Stimulated activated CD4-positive, alpha-beta T cell treated with anti-CD3 and anti-CD28 coated beads, TNF-alpha, amount 100 ng/mL, for 1 hour (primary cell): ENCODE measurements at places on chromosomes 11 and 22.

GRCh38 chr11:10931761-10932670, 74.2 kb upstream of the ZBED5 start:
- DNase-seq: no peak

DNA sequence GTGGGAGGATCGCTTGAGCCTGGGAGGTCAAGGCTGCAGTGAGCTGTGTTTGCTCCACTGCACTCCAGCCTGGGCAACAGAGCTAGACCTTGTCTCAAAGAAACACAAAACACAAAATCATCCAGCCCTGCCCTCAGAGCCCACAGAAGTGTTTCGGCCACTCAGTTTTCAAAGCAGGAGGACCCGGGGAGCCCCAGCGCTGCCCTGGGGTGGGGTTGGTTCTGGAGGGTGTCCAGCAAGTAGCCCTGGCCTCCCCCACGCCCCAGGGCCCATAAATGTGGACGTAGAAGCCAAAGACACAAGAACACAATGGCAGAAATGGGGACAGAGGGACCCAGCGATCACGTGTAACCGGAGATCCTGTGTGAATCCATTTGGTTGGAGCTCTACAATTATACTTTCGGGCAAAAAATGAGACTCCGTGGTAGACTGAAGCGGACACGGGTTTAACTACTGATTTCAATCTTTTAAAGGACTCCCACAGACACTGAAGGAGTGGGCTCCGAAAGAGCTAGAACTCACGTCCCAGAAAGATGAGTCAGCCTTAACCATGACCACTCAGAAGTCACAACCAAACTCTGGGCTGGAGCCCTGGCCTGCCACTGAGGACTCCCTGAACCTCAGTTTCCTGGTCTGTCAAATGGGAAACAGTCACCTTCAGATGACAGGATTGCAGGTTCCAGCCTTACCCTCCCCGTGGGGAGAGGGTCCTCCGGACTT, 9.0 kb upstream of the CYTH4 start:
- DNase-seq: no peak

- no peak for DNase-seq
Observed at GRCh38 chr11:84256618-84257017, 970.5 kb upstream of the CCDC90B start.

DNA sequence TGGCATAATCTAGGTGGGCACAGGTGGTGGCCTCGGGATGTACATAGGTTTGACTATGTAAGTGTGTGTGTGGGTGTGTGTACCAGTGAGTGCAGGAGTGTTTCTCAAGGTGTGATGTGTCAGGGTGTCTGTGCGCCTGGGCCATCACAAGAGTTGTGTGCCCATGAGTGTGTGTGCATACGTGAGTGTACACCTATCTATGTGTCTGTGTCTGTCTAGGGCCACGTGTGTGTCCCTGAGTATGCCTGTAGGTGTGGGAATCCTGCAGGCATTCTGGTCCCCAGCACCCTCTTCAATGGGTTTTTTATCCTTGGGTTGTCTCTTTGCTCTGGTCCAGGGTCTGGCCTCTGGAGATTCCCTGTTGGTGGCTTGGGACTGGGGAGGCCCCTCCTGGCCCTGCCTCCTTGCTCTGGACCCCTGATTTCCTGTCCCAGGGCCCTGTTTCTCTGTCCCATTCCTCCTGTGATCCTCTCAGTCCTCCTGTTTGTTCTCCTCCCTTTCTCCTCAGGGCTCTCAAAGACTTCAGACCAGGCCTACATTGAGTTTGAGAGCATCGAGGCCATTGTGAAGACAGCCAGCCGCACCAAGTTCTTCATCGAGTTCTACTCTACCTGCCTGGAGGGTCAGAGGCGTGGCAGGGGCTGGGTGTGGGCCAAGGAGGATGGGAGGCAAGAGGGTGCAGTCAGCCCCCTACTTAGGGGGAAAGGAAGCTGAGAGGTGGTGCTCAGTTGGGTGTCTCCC, 9.4 kb downstream of the INPPL1 start:
- no peak for DNase-seq

- DNase-seq: no peak
Observed at GRCh38 chr11:59574932-59575502, 40.6 kb downstream of the OSBP start.

GRCh38 chr11:100674212-100674611, 12.9 kb upstream of the ARHGAP42 start:
- DNase-seq: no peak

DNA sequence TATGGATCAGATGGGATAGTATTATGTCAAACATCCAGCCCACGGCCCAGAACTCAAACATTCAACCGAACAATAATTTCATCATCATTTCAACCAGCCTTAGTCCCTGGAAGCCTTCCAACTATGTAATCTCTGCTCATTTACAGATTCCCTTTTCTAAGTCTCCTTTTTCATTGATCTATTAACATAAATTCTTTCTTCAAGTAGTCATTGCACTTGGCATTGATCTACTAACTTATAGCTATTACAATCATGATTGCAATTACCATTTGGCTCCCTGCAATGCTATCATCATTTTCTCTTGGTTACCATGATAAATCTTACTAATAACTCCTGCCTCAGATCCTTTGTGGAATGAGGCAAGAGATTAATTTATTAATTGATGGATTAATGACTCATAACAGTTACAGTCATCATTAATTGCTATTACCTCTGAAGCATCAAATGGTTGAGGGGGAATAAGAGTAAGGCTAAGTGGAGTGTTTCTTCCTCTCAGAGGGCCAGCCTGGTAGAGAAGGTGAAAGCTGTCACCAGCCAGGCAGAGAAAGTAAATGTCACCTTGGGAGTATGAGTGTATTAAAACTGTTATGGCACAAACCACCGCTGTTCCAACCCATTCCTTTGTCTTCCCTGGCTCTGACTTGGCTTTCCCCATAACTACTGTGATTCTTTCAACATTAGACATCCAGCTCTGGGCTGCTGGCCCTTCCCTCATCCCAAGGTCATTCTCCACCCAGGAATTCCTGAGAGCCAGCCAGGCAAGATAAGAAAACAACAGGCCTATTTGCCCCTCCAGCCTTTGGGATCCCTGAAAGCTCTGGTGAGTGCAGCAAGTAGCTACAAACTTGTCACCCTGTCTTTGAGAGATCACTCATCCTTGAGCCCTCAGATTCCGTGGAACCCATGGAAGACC, 174.7 kb downstream of the RRAS2 start:
- DNase-seq: no peak

- DNase-seq: no peak
Observed at GRCh38 chr11:19345519-19345847, 104.7 kb upstream of the E2F8 start.

GRCh38 chr11:120055646-120056045, 82.3 kb downstream of the TRIM29 start:
- no peak for DNase-seq

GRCh38 chr22:19117111-19117512, 5.1 kb downstream of the DGCR2 start:
- DNase-seq: no peak

DNA sequence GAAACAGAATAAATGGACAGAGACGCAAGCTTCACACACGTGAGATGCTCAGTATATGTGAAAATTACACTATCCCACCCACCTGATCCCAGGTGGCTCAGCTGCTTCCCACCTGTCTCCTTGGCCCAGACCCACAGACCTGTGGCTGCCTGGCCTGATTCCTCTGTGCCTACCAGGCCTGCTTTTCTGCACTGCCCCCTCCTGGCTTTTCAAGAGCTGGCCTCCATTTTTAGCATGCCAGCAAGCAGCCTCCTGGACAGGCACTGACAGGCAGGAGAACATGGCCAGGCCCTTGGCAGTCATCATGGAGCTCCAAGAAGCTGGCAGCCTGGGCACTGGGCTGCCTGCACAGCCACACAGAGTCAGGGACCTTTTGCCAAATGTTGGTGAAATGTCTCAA, 79.5 kb upstream of the HMGXB4 start:
- no peak for DNase-seq

GRCh38 chr11:70397336-70397982, 870 bp upstream of the CTTN start:
- DNase-seq: no peak

DNA sequence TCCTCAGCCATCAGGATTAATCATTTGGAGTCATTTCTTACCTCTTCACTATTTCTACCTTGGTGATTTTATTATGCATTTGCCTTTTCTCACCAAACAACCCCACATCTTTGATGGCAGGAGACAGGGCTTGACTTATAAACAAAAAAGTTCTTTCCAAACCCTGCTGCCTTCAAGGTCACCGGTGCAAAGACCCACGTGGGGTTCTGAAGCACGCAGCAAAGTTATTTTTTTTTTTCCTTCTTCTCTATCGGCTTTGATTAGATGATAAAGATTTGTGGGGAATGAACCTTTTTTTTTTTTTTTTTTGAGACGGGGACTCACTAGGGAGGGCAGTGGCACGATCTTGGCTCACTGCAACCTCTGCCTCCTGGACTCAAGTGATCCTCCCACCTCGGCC, 44.1 kb downstream of the DRG1 start:
- DNase-seq: no peak

GRCh38 chr11:3188496-3189195, 23.5 kb upstream of the OSBPL5 start:
- no peak for DNase-seq
